Right lung (tissue), 10 donors: ENCODE measurements at places on chromosomes 16 and 17. TPM values are rescaled to one million over a fixed set of nuclear protein-coding genes. Genes with fewer than 3 reads are reported as not detected.
A peak's percentile ranks its signal among the peaks of the same experiment; 100 is the strongest.

DNA sequence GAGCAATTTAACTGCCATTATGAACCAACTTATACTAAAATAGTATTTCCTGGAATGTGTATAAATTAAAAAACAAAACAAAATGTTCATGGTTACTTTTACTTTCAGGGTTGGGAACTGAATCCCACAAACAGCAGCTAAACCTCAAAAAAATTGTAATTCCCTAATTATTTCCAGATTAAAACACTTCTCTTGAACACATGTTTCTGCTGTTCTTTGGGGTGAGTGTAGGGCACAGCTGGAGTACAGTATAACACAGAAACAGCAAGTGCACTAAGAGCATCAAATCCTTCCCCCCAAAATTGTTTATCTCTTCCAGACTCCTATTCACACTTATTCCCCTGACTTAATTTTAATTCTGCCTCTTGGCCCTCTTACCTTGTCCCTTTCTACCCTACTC, 56.4 kb downstream of the KANSL1 start:
- no peak for DNase-seq

DNA sequence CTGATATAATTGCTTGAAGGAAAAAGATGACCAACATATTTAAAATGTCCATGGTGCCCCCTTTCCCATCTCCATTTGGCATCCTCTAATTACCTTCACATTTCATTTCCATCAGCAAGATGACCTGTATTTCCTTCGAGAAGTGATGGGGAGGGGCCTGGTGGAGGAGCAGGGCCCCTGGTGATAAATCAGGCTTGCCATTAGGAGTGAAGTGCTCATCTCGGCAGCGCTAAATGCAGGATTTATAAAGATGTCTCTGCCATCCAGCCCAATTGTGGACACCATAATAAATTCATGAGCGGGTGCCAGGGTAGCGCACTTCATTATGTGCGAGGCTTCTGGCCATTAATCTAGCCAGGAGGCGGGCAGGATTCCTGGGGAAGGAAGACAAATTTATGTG, 101.5 kb upstream of the IRX6 start:
- DNase-seq, result no peak

DNA sequence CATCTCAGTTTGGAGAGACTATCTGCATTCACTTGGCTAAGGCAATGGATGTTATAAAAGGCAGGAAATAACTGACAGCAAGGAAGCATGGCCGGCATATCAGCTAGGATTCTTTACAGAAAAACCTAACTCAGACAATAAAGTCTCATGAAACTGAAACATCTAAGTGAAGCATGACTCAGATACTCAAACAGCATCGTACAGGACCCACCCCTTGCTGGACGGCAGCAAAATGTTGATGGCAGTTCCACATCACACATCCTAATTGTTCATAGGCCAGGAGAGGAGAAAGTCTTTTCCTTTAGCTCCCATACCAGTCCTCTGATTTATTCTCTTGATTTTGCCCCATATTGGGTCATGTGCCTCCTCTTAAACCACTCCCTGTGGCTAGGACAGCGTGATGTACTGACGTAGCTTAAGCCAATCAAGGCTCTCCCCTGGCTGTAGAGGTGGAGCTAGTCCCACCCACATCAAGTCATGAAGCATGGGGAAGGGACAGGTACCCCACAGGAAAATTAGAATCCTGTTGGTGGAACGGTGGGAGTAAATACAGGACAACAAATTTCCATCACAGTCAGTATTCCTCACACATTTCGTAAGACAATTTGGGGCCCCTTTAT, 178.9 kb downstream of the IRX3 start:
- no peak for DNase-seq

DNA sequence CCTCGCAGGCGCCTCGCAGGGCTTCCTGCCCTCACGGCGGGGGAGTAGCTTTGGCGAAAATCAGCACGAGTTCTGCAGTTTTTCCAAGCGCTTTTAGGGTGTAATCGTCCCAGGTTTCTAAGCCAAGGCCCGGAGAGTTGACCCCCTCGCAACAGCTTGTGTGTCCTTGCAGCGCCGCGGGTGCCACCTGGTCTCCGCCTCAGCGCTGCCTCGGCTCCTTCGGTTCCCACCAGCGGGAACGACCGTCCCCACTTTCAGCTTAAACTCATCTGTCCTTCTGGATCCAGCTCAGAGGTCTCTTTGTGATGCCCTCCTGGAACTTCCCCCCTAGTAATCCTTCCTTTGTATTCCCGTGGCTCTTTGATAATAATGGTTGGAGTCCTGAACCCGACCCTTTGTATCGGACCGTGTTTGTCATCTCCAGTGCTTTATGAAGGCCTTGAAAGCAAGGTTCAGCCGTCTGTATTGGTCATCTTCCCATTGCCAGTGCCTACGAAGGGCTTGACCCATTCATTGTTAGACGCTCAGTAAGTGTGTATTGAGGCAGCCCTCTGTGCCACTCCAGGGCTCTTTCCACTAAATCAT, 858 bp upstream of the SMARCE1 start:
- DNase-seq, result no peak

- no peak for DNase-seq
These were observed 215.6 kb downstream of the GRIN2A start for GRCh38 chr16:9966569-9967157.

- DNase-seq, result no peak
These were observed at the start of gene CD7 for GRCh38 chr17:82317394-82318168. Gene CD7 (minus strand): TSS chr17:82317608. CDS start chr17:82317495, 113 bp downstream.

GRCh38 chr17:51461578-51462004, 201.2 kb downstream of the UTP18 start:
- DNase-seq, result peak; percentile 16

- DNase-seq, result no peak
These were observed 743.5 kb downstream of the WWOX start for GRCh38 chr16:78842950-78843349.

GRCh38 chr16:878072-878784, 77.7 kb upstream of the GNG13 start:
- DNase-seq, result no peak

DNA sequence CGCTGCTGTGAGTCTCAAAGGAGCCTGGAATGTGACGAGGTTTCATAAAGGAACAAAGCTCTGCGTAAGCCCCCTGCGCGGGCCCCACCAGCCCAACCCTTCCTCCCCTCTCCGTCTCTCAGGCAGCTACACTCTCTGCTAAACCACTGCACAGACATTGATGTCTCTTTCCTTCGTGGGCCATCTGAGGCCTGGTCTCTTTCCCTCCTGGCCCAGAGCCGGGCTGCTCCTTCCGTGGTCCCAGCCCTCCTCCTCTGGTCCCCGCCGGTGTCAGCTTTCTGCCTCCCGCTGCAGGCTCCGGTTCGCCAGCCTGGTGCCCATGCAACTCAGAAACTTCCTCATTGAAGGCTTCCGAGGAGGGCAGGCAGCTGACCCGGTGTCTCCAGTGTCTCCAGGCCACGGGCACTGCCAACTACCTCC, 7.4 kb downstream of the SCARF1 start:
- no peak for DNase-seq

GRCh38 chr16:17339764-17340541, 130.8 kb downstream of the XYLT1 start:
- DNase-seq, result no peak

GRCh38 chr16:15811481-15812400, 45.1 kb downstream of the MYH11 start:
- DNase-seq, result peak; percentile 80

GRCh38 chr16:79870016-79870886, 269.7 kb upstream of the MAF start:
- DNase-seq, result no peak

- DNase-seq, result no peak
These were observed 14.5 kb downstream of the SPIRE2 start for GRCh38 chr16:89842471-89843408.

- DNase-seq, result no peak
These were observed 5.4 kb downstream of the RHBDF2 start for GRCh38 chr17:76495663-76496400.

GRCh38 chr16:4344983-4345835, 5.9 kb downstream of the PAM16 start:
- DNase-seq, result no peak

GRCh38 chr17:12180644-12181261, 160.1 kb downstream of the MAP2K4 start:
- DNase-seq, result peak; percentile 46

DNA sequence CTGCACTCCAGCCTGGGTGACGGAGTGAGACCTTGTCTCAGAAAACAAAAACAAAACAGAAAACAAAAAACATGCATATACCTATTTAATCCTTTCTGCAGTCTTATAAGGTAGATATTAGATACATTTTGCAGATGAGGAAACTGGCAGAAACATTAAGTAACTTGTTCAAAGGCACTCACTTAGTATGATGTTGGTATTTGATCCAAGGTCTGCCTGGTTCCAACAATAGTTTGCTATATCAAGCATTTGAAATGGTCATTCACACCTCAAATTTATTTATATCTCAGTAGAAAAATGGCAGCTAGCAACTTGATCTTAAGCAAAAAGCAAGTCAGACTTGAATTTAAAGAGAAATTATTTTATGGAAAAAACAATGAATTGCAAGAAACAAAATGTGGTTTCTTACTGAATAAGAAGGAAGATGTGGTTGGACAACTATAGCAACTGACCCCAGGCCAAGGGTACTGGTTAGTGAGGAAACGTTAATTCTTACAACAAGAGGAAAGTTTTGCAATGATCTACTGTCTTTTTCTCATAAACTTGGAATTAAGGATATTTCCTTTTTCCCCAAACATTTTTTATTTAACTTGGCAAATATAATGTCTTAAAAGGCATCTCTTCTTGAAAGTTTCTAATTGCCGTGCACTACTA, 19.7 kb downstream of the DHRS7B start:
- DNase-seq, result no peak

- no peak for DNase-seq
These were observed 41.1 kb downstream of the NLRC5 start for GRCh38 chr16:57030346-57030902.

- no peak for DNase-seq
These were observed 1.0 kb downstream of the SLC16A6 start for GRCh38 chr17:68289936-68290267.

DNA sequence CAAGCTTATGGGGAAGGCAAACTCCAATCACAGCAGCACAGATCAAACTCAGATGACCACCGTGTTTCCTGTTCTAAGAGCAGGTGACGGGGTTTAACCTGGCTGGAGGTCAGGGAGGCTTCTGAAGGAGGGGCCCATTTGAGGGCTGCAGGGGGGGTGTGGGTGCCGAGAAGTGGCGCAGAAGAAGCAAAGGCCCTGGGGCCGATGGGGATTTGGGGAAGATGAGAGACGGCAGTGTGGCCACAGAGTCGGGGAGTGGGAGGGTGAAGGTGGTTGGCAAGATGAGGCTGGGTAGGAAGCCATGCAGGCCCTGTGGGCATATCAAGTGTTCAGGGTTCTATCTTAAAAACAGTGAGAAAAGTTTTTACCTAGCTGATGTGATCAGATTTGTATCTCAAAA, 122.9 kb downstream of the CLEC16A start:
- DNase-seq, result no peak

DNA sequence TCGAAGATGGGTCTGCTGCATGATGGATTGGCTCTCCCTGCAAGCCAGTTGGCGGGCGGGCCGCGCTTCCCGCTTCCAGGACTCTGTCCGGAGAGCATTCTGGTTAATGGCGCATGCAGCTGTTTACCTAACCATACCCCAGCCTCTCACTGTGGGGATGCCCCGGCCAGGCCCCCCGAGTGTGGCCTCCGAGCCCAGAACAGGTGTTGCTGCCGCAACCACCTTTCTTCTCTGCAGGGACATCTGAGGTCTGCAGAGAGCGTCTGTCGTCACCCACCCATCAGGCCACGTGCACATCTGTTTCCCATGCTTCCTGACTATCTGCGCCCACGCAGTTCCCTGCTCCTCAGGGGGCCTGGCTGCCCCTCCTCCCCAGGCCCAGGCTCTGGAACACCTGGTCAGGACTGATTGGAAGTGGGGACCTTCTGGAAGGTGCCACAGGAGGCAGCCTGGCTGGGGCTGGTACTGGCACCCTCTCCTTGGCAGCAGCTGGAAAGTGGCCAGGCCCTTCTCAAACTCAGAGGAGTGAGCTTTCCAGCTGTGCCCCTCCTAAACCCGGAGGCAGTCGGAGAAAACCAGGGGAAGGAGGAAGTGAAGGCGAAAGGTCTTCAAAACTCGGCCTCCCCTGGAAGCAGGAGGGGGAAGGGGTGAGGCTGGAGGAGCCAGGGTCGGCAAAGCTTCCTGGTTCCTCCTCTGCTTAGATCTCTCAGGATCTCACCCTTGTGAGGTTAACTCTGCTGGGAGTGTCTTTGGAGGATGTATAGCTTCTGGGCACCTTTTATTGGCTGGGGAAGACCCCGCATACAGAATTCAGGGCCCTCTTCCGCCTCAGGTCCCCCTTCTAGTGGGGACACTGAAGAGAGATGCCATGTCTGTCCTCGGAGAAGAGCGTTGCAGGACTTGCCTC, 64.5 kb upstream of the CIBAR2 start:
- no peak for DNase-seq

GRCh38 chr16:21656795-21657768, 4.7 kb upstream of the IGSF6 start:
- peak; percentile 23 for DNase-seq

Gene SPIRE2
- 15.7 TPM for polyA plus RNA-seq

Gene B9D1
- 16.4 TPM for polyA plus RNA-seq

Gene CD300LB
- polyA plus RNA-seq, result 0.30 TPM

Gene HS3ST3B1
- polyA plus RNA-seq, result 2.6 TPM

Gene TPSD1
- not detected for polyA plus RNA-seq

Gene PPP1R27
- polyA plus RNA-seq, result 0.17 TPM

Gene TAT
- polyA plus RNA-seq, result 0.16 TPM

Gene DLX3
- 1.7 TPM for polyA plus RNA-seq

Gene MT1A
- not detected for polyA plus RNA-seq

Gene ELMO3
- polyA plus RNA-seq, result 4.6 TPM

Gene TMEM114
- not detected for polyA plus RNA-seq

Gene CTRB2
- not detected for polyA plus RNA-seq

Gene C1QTNF8
- not detected for polyA plus RNA-seq

Gene SLC5A11
- polyA plus RNA-seq, result 0.08 TPM

Gene HSD17B1
- polyA plus RNA-seq, result 3.7 TPM

Gene CRHR1
- polyA plus RNA-seq, result not detected
